Activated T-helper 1 cell treated with Interleukin-2 at 50 U/mL for 16 hours (primary cell): ENCODE measurements at places on chromosomes 12 and 14.

DNA sequence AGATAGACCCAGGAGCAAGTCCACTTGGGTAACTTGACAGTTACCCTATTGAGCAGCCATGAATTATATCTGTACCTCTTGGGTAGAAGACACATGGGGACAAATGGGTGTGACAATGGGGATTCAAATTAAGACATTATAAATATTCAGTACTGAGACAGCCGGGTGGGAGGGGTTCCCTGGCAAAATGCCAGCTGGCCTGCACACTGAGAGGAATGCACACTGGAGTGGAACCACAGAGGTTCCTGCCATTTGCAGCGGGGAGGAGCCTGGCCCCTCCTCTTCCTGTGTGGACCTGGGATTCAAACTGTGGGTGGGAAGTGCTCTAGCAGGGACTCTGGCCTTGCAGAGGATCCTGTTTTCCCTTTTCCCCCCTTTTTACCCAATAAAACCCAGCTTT, 118.7 kb upstream of the CDKN3 start:
- no peak for DNase-seq

- DNase-seq, result no peak
Measured at GRCh38 chr12:96510306-96510764, 21.0 kb downstream of the CFAP54 start.

- no peak for DNase-seq
Measured at GRCh38 chr14:63564318-63564717, 21.1 kb upstream of the PPP2R5E start.

- no peak for DNase-seq
Measured at GRCh38 chr12:99772274-99772673, 124.7 kb downstream of the GARIN6 start.

GRCh38 chr12:108199106-108199505, 70.0 kb downstream of the WSCD2 start:
- no peak for DNase-seq

DNA sequence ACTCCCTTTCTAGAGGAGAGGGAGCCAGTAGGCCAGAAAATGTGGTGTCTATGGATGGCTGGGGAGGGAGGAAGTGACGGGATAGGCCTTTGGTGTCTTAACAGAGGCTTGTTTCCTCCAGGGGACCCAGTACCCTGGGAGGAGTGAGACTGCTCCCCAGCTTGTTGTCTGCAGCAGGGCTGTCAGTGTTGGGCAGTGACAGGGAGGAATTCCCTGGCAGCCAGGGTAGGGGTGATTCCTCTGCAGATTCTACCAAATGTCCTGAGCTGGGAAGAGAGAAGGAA, 64.0 kb downstream of the GALNT16 start:
- DNase-seq, result no peak
